GF-D8 (cell line): ENCODE measurements at places on chromosomes 16 and 17.
A peak's percentile ranks its signal among the peaks of the same experiment; 100 is the strongest.

DNA sequence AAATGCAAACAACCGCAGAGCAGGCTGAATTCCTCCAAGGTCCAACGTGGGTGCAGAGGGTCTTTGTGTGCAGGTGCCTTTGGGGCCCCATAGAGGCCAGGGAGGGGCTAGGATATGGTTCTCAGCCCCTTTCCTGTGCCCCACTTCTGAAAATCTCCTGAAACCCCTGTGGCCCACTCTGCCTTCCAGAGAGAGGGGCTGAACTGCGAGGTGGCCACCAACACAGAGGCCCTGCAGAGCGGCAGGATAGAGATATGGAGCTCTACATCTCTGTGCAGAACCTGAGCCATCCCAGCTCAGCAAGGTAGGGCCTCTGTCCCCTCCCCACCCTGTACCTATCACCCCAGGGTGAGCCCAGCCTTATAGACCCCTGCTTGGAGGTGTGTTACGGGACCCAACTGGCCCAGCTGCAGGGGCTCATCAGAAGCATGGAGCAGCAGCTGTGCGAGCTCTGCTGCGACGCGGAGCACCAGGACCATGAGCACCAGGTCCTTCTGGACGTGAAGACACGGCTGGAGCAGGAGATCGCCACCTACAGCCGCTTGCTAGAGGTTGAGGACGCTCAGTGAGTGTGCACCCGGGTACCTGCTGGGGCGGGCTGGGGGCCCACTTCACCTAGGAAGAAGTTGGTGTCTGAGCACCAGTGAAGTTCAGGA lies 5.5 kb downstream of the USP6 start:
- no peak for DNase-seq

GRCh38 chr16:71852561-71852960 lies 6.8 kb downstream of the ATXN1L start:
- DNase-seq, result no peak

- DNase-seq, result no peak
Measured at GRCh38 chr16:65665586-65665985, 543.7 kb upstream of the CDH11 start.

DNA sequence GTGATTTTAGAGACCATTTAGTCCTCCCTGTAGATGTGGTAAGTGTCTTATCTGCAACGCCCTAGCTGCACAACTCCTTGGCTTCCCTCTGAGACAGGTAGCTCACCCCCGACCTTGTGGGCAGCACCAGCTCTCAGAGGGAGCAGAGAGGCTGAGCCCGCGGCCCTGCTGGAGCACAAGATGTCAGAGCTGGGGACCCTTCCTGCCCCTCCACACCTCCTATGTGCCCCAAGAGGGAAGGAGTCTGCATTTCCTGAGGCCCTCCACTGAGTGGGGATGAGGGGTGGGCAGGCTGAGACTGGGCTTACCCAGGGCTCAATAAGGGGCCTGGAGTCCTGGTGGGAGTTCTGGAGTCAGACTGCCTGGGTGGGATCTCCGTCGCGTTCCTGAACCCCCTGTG lies 12.2 kb upstream of the ADGRG1 start:
- DNase-seq, result no peak

GRCh38 chr16:51591480-51591879 lies 440.4 kb upstream of the SALL1 start:
- DNase-seq, result no peak

DNA sequence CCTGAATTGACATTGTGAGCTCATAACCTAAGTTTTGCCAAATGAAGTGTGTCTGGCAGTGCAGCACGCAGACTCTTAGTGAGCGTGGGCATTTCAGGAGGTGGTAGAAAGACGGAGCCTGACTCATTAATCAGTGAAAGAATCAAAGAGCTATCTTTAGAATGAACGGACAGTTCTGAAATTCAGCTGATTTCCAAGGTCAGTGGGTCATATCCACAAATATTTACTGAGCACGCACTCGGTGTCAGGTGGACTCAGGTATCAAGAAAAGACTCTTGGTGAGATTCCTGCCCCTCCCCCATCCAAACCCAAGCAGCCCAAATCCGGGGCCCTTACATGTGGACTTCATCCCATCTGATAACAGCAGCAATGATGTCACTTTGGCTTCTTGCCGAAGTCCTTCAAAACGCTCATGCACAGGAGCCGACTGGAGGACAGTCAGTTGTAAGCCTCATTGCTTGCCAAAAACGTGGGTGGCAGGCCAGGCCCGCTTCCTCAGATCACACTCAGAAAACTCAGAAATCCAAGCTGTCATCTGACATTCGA lies 185.8 kb downstream of the HS3ST3A1 start:
- no peak for DNase-seq

GRCh38 chr17:80371196-80371595 lies 43.8 kb upstream of the ENDOV start:
- no peak for DNase-seq

GRCh38 chr17:42288803-42289610 lies 709 bp downstream of the STAT5A start:
- DNase-seq, result peak; percentile 8
